ENCODE measurements at places on chromosomes 3 and 15.

DNA sequence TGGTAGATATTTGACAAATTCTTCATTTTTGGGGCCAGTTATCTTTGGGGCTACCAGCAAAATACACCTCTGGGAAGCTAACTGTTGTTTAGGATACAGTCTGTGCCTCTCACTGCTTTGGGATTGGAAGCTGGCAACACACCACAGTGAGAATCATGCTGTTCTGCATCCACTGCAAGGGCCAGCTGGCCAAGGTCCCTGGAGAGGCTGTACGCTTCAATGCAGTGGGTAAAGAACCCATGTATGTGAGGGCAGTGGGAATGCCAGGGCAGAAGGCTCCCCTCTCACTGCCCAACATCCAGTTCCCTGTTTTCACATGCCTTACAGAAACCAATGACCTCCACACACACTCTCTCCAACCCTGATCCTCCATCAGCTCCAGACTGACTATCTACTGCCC lies 20.1 kb downstream of the ZDHHC3 start:
- no peak for DNase-seq

DNA sequence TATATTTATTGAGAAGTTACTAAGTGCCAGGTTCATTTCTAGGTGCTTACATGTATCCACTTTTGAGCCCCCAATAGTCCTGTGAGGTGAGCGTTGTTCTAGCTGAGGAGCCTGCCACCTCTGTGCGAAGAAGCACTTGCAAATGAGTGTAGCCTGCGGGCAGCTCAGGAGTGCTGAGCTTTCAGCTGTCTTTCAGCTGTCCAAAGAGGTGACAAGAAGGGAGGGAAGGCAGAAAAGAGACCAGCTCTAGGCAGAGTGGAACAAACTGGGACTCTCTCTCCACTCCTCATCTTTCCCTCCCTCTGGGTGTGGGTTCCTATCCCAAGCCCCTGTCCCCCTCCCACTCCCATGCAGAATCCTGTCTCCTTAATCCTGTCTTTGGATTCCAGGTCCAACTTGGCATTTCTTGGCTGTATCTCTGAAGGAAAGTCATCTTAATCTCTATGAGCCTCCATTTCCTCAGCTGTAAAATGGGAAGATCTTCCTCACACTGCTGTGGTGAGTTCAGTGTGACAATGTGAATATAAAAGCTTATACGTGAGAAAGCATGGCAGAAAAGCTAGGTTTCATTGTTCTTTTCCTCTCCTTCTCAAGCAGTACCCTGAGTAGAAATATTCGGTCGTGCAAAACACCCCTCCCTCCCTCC lies 6.7 kb upstream of the SRP14 start:
- DNase-seq: no peak

- DNase-seq: no peak
Measured at GRCh38 chr15:42141795-42142667, 14.4 kb downstream of the PLA2G4F start.

GRCh38 chr3:146747928-146748327 lies 142.8 kb upstream of the PLSCR5 start:
- DNase-seq: no peak

DNA sequence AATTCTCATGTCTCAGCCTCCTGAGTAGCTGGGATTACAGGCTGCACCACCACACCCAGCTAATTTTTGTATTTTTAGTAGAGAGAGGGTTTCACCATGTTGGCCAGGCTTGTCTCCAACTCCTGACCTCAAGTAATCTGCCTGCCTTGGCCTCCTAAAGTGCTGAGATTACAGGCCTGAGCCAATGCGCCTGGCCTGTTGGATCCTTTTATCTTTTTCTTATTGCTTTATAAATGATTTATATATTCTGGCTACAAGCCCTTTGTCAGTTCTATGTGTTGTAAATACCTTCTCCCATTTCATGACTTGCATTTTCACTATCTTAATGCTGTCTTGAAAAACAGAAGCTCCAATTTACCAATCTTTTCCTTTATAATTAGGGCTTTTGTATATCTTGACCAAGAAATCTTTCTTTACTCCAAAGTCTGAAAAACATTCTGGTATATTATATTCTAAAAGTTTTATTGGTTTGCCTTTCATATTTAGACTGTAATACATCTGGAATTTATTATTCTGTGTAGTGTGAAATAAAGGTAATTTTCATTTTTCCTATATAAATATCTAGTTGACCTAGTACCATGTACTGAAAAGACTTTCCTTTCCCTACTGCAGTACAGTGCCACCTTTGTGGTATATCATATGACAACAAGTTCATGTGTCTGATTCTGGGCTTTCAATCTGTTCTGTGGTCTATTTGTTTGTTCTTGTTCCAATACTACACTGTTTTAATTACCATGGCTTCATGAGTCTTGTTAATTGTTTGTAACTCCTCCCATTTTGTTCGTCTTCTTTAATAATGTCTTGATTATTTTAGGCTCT lies 52.9 kb upstream of the RNU6-1 start:
- no peak for DNase-seq

- DNase-seq: no peak
Measured at GRCh38 chr3:21524133-21524532, 226.9 kb downstream of the ZNF385D start.

DNA sequence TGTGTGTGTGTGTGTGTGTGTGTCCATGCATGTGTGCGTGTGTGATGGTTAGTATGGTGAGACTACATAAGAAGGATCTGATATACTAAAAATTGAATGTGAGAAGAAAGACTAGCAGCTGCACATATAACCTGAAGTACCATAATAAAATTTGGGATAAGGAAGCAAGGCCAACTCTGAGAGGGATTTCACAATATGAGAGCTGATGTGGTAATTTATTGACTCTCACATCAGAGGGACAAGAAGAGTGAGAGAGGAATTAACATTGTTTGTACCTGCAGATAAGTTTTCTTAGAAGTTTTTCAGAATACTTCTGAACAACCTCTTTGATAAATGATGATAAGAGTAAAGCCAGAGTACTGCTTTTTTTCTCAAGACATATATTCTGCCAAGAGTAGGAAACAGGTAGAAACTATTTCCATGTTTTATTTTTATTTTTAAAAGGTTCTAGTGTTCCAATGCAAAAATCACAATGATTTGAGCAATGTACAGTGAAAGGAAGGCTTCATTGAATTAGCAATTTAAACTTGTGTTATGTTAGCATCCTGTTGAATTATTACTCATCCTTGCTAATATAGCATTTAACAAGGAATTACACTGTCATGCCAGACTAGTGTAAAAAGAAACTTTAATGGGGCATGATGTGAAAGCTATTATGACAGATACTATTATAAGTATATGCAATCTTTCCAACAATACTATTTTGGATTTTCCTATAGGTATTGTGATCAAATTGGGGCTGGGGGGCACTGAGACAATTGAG lies 415.5 kb upstream of the ARPP21 start:
- DNase-seq: no peak

- DNase-seq: no peak
Measured at GRCh38 chr3:142624341-142625152, 28.4 kb downstream of the PLS1 start.

DNA sequence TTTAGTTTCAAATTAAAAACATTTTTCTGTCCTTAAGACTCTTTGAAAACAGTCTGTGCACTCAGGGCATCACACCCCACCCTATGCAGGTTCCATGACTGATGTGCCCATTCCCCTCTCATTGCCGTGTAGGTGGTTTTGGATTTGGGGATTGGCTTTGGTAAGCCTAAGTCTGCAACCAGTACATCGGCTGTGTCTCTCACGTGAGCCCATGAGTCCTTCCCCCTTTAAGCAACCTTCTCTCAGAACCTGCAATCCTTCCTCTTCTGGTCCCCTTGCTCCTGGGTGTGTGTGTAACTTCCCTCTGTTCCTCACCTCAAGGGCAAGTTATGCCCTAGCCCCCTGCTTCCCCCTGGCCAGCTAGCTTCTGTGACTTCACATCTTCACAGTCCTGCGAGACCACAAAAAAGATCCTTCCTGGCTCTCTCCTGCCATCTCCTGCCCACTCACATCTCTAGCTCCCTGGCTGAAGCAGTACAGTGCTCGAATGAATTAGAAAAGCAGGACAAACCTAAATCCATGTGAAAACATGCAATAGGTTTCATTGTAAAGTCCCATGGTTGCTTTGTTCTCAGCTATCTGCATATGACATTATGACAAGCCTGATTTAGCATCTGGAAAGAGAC lies 126.7 kb downstream of the UACA start:
- DNase-seq: no peak

DNA sequence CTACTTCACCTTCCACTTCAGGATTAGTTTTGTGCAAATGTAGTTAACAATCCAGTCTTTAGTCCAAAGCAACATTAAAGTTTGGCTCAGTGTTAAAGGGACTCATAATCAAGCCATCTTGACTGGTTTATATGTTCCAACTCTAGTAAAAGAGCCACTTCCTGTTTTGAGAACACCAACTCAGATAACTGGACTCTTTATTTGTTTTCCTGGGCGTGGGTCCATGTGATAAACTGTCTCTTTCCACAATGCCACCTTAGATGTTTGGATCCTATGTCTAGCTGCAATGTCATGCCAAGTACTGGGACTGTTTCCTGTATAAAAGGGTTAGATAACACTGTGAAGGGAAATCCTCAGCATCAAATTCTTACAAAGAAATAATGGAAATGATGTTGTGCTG lies 545.0 kb downstream of the PYDC2 start:
- no peak for DNase-seq

- DNase-seq: no peak
Measured at GRCh38 chr3:79514069-79514468, 253.7 kb downstream of the ROBO1 start.

DNA sequence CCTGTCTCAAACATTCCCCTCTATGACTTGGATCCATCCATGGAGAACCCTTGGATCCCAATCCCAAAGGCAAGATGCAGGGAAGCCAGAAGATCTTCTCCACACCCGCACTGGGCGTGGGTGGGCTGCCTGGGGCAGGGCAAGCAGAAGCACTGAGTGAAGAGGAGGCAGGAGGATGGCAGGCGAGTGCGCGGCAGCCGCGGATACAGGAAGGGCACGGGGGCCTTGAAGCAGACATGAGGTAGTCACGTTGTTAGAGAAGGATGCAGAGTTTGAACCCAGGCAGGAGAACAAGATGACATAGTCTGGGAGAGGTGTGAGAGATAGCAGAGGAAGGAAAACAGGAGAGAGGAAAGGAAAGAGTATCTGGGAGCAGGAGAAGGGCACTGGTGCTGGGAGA lies 5.1 kb upstream of the IGDCC3 start:
- no peak for DNase-seq

- peak; percentile 8 for DNase-seq
Measured at GRCh38 chr3:42665050-42665878, 11.8 kb downstream of the ZBTB47 start.

DNA sequence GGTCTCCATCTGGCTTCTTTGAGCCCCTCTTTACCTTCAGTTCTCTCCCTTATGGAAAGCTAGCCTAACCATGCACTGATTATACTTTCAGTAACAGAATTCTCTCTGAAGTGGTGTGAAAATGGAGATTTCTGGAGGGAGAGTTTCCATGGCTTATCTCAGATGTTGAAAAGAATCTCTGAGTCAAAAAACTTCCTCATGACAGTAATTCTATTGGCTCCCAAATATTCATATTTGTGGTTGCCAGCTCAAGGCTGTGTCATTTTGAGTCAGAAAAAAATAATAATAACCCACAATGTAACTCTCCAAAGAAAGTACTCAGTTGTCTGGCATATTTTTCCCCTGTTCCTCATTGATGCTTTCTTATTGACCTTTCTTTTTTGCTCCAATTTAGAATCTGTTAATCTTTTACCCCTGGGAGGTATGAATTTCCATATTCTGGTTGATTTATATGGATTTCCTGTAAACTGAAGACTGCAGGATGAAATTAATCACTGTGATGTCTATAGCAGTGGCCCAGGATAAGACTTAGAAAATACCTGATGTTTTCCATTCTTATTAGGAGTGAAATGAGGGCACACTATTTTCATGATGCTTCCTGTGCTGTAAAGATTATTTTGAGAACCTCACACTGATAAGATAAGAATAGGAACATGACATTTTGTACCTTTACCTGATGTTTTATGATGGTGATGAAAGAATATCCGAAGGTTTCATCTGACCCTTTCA lies 149.5 kb upstream of the EPHA3 start:
- DNase-seq: no peak

DNA sequence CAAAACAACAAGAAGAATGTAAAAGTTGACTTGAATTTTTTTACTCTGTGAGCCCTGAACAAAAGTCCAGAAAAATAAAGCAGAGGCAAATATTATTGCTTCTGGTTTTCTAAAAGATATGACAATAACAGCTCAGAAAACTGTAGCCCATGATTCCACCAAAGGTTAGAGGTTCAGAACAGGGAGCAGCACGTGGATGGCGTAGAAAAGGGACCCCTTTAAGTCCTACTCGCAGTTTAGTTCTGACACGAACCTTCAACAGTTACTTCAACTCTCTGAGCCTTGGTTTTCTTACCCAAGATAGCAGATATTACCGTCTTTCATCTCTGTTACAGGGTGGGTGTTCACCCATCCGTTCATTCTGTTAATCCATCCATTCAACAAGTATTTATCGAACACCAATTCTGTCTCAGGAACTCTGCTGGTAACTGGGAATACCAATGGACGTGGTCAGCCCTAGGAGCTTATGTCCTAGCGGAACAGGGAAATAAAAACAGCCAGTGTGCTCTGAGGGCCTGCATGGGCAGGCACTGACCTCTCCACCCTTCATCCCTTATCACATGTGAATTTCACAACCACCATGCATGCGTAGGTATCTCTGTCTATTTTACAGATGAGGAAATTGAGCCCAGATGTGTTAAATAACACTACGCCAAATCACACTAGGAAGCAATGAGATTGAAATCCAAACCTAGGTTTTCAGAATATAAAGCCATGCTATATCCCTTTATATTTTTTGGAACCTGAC lies 274.2 kb upstream of the ICE2 start:
- DNase-seq: no peak

DNA sequence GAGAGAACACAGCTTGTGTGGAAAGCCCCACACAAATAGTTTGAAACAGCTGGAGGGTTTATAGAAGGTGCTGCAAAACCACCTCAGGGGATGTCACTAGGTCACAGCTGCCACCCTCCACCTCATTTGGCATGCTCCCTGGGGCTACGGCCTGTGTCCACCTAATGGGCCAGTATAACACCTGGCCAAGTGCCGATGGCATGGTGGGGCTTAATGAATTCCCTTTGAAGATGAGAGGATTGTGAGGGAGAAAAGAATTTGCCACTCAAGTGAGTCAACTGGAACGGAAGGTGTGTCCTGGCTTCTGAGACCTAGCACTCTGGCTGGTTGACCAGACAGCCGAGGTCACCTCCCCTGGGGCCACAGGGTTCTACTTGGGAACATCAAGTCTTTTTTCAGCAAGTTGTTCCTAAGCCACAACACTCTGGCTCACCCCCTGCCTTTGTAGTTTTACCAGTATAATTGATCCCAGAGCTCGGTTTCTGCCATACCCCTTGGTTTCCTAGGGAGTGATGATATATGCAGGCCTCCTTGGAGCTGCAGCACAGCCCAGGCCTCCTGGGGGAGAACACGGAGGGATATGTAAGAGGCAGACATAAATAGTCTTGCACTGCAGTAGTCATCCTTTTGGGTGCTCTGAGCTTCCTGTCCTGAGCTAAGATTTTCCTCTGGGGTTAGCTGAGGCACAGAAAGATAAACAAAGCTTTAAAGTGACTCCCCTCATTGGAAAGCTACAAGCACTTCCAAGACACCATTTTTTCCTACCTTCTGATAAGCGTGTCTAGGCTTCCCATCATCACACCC lies 178.2 kb upstream of the LPP start:
- no peak for DNase-seq

GRCh38 chr15:88538972-88539371 lies 7.5 kb downstream of the DET1 start:
- no peak for DNase-seq

GRCh38 chr15:39583596-39584265 lies 2.9 kb downstream of the THBS1 start:
- no peak for DNase-seq
